ENCODE measurements at places on chromosomes 6 and 20.

DNA sequence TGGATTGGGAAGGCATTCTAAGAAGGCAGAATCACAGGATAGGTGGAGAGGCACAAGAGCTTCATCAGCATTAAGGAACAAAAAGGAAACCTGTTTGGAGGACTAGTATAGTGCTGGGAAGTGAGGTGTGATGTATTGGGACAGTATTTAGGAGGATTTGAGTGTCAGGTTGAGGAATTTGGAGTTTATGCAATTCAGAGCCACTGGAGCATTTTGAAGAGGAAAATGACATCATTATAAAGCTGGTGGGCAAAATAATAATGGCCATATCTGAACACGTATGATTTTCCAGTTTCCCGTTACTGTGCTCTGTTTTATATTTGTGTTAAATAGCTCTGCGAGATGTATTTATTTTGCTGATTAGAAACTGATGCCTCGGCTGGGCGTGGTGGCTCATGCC lies 14.2 kb downstream of the NDUFAF5 start:
- DNase-seq: no peak

- no peak for DNase-seq
Observed at GRCh38 chr6:5937169-5937909, 69.4 kb downstream of the NRN1 start.

- no peak for DNase-seq
Observed at GRCh38 chr6:119173249-119174084, 95.0 kb upstream of the FAM184A start.

DNA sequence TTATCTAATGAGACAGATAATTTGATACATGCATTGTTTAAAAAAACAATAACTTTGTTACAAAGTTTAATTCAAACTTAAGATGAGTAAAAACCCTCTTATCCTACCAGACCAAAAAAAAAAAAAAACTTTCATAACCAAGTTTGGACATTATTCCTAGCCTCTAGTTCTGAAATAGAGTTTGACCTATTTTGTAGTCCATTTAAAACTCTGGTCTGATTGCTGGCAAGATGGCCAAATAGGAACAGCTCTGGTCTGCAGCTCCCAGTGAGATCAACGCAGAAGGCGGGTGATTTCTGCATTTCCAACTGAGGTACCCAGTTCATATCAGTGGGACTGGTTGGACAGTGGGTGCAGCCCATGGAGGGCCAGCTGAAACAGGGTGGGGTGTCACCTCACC lies 125.9 kb downstream of the FRK start:
- no peak for DNase-seq

DNA sequence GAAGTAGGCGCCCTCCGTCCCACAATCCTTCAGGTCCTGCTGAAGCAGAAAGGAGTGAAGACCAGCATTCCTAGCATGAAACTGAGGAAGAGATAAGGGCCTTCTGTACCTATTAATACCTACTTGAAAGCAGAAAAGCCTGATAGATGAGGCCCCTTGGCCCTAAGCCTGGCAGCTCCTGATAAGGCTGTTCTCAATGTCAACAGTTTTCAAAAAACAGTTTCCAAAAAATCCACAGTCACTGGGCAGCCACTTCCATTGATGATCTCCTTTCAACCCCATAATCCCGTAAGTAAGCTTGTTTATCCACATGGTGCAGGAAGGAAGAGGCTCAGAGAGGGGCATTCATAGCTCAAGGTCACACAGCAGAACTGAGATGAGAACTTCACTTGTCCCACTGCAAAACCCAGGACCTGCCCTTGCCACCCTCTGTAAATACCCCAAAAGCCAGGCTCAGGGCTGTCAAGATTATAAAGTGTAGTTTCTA lies 2.8 kb upstream of the E2F1 start:
- DNase-seq: no peak

DNA sequence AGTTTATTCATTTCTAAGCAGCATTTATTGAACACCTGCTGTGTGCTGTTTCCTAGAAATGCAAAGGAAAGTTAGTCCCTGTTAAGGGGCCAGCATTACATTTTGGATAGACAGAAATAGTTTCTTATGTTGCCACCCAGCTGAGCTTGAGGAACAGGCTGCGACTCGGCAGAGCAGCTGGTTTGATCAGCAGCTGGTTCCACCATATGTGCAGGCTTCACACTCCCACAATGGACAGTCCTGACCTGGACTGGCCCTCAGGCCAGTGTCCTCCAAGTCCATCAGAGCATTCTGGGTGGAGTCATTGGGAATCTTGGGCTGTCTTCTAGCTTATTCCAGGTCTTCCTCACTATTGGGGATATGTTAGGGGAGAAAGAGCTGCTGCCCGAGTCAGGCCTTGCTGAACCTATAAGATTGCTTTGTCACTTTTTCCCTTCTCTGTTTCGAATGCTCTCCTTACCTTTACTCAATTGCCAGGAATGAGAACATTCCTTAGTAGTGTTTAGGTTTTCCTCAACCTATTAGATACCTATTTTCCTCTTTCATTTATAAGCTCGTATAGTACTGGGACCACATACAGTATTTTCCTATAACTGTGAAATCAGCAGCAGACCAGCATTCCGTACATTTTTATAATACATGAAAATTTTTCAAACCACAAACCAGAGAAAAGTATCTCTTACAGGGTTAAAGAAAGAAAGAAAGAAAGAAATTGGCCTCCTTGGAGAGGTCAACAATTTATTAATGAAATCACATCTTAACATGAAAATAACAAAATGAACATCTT lies 203.0 kb downstream of the FARS2 start:
- DNase-seq: peak; percentile 21

GRCh38 chr6:158847012-158847529 lies 27.9 kb upstream of the EZR start:
- DNase-seq: no peak

- DNase-seq: peak; percentile 11
Observed at GRCh38 chr6:56637640-56638039, 5.0 kb downstream of the DST start.

- no peak for DNase-seq
Observed at GRCh38 chr6:24966381-24966780, 30.6 kb upstream of the RIPOR2 start.

GRCh38 chr20:2693286-2694007 lies 867 bp downstream of the EBF4 start:
- DNase-seq: no peak

- no peak for DNase-seq
Observed at GRCh38 chr6:88764081-88764480, 199.3 kb downstream of the RNGTT start.

DNA sequence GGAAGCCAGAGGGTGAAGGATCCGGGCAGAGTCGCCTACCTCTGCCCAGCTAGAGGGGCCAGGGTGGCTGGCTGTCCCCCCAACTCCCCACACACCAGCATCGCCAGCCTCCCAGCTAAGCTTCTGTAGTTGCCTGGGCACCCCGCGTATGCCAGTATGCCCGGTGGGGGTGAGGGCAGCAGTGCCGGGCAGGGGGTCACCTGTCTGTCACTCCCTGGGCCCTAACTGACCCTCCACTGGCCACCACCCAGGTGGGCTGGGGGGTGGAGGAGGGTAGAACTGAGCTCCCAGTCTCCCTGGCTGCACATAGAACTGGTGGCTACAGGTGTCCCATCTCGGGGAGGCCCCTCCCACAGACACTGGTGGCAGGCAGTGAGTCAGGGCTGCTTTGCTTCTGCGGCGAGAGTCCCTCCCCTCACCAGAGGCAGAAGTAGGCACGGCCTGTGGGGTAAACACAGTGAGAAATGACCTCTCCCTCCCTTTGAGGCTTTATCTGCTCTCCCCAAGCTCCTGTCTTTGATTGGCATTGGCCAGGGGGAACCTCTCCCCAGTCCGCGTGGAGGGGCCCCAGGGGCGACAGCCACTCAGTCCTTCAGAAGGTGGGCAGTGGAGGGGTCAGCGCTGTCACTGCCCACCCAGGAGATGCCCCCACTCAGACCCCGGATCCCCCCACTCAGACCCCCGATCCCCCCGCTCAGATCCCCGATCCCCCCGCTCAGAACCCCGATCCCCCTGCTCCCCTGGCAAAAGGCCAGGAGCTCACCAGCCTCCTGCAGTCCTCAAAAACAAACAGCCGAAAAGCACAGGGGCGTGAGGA lies 2.5 kb downstream of the NTSR1 start:
- DNase-seq: peak; percentile 26

DNA sequence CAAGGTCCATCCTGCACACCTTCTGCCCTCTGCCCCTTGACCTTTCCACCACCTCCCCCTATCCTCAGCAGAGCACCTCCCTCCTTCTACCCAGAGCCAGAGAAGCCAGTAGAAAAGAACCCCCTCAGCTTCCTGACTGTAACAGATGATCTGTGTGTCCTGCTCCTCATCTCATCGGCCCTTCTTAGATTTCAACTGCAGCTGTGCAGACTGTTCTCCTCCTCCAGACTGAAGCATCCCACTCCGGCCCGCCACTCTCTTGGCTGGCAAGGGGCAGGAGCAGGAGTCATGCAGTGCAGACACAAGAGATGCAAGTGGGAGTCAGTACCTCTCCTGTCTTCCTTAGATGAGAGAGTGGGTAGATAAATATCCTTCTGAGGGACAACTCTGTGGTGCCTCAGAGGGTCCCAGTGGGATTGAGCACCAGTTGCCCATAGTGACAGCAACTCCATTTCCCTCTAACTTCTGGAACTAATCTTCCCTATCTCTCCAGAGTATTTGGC lies 163.5 kb upstream of the MLN start:
- peak; percentile 92 for DNase-seq

DNA sequence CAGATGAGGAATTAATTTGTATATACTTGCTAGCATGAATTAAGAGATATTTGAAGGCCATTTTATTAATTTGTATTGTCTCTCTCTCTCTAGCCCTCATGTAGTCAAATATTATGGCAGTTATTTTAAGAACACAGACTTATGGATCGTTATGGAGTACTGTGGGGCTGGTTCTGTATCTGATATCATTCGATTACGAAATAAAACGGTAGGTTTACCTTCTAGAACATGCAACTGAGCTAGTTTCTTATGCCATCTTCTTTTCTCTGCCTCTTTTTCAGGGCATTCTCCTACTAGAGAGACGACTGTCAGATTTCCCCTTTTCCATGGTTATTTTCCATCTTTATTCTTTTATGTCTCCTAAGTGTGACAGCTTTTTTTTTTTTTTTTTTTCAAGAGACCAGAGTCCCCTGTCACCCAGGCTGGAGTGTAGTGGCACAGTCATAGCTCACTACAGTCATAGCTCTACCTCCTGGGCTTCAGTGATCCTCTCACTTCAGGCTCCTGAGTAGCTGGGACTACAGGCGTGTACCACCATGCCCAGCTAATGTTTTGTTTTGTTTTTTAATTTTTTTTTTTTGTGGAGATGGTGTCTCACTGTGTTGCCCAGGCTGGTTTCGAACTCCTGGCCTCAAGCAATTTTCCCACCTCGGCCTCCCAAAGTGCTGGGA lies 15.6 kb downstream of the STK4 start:
- DNase-seq: no peak

DNA sequence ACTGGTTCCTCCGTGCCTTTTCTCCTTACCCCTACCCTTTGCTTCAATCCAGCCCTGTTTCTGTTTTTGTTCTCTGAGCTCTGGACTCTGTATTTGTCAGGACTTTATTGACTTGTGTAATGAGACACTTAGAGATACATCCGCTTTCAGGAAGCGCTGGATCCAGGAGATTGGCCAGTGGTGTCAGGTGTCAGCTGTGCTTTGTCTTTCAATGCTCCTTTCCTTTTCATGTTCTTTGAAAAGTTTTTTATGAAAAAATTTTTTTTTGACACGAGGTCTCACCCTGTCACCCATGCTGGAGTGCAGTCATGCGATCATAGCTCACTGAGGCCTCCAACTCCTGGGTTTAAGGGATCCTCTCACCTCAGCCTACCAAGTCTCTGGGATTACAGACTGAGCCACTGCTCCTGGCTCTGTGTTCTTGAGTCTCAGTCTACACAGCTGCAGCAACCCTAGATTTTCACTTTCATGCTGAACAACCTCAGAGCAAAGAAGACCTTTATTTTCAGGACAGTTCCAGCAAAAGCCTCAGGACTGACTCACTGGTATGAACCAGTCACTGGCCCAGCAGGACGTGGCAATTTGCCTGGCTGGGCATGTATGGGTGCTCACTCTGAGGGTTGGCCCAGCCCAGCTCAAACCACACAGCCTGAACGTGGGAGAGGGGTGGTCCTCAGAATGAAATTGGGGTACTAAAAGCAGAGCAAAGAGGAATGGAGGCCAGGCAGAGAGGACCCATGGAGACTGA lies 108.5 kb downstream of the DHX35 start:
- no peak for DNase-seq

DNA sequence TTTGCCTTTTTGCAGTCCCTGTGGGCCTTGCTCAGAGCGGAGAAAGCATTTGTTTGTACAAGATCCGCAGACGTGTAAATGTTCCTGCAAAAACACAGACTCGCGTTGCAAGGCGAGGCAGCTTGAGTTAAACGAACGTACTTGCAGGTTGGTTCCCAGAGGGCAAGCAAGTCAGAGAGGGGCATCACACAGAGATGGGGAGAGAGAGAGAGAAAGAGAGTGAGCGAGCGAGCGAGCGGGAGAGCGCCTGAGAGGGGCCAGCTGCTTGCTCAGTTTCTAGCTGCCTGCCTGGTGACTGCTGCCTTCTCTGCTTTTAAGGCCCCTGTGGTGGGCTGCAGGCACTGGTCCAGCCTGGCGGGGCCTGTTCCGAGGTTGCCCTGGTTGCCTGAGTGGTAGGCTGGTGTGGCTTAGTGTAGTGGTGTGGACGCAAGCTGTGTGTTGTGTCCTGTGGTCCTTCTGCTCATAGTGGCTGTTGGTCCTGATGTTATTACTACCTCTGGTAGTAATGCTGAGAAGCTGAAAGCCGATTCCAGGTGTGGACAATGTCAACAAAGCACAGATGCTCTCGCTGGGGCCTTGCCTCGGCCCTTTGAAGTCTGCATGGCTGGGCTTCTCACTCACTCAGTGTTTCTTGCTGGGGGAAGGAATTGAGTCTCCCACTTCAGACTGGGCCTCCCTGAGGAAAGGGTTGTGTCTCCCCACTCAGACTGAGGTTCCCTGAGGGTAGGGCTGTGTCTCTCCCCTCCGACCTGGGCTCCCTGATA lies 12.1 kb downstream of the VEGFA start:
- no peak for DNase-seq

GRCh38 chr20:52777171-52777570 lies 195.0 kb upstream of the TSHZ2 start:
- DNase-seq: peak; percentile 85

All from NCI-H524 (cell line).